ENCODE measurements at places on chromosomes 11 and 22.
A peak's percentile ranks its signal among the peaks of the same experiment; 100 is the strongest.

DNA sequence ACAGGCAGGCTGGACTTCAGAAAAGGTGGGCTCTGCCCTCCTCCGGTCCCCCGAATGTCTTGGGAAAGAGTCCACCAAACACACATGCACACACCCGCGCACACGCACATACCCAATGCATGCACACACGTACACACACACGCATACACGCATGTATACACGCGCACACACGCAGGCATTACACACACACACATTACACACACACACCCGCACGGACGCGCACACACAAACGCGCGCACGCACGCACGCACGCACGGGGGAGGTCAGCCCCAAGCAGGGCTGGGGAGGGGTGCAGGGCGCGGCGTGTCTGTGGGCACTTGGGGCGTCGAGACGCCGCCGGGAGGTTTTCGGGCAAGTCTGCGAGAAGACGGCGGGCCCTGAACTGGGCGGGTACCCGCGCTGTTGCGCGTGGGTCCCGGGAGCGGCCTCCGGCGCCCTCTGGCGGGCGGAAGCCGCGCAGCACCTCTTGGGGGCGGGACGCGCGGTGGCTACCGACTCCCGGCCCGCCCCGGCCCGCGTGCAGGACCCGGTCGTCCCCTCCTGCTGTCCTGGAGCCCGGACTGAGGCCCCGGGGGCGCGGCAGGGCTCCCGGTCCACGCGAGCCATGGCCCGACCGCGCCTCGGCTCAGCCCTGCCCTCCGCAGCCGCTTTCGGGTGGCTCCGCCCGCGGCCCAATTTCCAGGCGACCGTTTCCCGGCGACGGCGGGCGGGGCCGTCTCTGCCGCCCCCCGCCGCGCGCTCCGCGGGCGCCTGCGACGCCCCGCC, 3.6 kb downstream of the SEPTIN5 start:
- peak; percentile 46 for DNase-seq

GRCh38 chr11:7986768-7987559, at the start of gene EIF3F:
Gene EIF3F (plus strand): TSS chr11:7987337. CDS start chr11:7987353, 16 bp downstream.
- peak; percentile 100 for DNase-seq

GRCh38 chr11:46291441-46292150, 14.1 kb downstream of the CREB3L1 start:
- peak; percentile 92 for DNase-seq

DNA sequence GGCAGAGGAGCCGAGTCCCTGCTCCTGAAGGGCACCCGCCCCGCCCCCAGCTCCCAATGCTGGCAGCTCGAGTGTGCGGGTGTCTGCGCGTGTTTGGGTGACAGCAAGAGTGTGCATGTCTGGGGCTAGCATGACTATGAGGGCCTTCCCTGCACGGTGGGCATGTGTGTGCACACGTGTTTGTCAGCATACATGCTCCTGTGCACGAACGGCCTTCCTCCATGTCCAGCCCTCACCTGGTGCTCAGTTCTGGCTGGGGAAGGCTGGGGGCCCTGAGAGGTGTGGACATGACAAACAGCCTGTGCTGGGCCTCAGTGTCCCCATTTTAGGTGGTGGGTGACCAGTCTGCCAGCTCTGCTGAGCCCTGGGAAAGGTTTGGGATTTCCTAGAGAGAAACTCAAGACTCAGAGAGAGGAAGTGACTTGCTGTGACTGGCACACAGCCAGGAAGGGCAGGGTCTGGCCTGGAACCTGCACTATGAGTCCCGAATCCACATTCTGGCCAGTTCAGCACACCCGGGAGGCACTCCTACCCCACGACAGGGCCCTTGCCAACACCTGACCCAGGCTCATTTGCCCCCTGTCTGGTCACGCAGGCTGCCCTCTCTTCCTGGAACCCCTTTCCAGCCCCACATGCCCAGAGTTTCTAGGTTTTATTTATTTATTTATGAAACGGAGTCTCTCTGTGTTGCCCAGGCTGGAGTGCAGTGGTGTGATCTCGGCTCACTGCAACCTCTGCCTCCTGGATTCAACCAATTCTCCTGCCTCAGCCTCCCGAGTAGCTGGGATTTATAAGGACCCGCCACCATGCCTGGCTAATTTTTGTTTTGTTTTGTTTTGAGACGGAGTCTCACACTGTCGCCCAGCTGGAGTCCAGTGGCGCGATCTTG, 3.3 kb upstream of the SHISA8 start:
- DNase-seq: peak; percentile 13

GRCh38 chr11:2192435-2192834, 20.8 kb upstream of the TH start:
- DNase-seq: no peak

DNA sequence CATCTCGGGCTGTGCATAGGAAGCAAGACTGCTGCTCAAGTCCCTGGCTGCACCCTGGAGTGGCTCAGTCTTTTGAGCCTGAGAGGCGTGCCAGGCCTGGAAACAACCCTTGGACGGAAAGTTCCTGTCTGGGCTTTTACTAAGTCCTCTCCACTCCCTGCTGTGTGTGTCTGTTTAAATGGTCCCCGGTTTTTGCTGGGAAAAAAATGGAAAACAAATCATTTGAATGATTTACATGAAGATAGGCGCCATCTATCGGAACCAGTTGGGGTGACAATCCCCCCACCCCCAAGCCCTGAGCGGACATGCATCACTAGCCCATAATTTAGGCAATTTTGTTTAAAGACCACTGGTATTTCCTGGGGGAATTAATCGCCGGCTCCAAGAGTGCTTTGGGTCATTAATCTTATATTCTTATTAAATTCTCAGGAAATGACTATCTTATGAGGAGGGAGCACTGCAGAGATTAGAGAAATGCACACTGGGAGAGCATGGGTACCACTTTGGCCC, 2.7 kb upstream of the GAB2 start:
- DNase-seq: peak; percentile 78

DNA sequence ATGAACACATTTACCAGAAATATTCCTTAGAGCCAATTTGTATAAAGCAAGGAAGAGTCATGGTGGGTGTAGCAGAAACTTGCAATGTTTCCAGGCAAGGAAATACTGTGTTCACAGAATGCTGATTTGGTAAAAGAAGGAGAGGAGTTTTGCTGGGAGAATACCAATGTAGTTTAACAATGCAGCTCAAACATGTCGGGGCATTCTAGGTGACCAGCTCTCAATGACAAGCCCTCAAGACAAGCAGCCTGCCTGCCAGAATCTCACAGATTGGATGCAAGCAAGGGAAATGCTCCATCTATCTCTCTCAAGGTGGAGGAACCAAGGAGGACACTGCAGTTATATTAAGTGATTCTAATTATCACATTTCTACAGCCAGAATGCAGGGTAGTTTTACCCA, 190.4 kb downstream of the MAML2 start:
- DNase-seq: no peak

GRCh38 chr22:17862646-17863181, 88.4 kb upstream of the BID start:
- DNase-seq: no peak

- no peak for DNase-seq
These were observed 102.1 kb downstream of the NECTIN1 start for GRCh38 chr11:119626871-119627270.

GRCh38 chr11:60367009-60367408, 11.3 kb upstream of the MS4A7 start:
- DNase-seq: no peak

GRCh38 chr22:43228863-43229262, 41.9 kb upstream of the TTLL12 start:
- no peak for DNase-seq

GRCh38 chr11:77121096-77121640, 6.9 kb upstream of the MYO7A start:
- DNase-seq: no peak

DNA sequence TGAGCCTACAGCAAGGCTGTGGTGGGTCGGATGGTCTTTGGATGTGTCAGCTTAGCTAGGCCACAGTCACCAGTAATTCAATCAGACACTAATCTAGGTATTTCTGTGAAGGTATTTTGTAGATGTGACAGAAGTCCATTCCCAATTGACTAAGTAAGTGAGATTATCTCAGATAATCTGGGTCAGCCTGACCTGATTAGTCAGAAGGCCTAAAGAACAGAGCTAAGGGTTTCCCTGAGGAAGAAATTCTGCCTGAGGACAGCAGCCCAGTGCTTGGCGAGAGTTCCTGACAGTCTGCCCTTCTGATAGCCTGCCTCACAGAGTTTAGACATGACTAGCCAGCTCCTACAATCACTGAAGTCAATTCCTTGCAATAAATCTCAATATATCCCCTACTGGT, 28.7 kb downstream of the GUCD1 start:
- DNase-seq: no peak

- DNase-seq: no peak
These were observed 75.6 kb upstream of the TEAD1 start for GRCh38 chr11:12598330-12599256.

GRCh38 chr11:2774173-2775082, 74.6 kb upstream of the KCNQ1OT1 start:
- no peak for DNase-seq

DNA sequence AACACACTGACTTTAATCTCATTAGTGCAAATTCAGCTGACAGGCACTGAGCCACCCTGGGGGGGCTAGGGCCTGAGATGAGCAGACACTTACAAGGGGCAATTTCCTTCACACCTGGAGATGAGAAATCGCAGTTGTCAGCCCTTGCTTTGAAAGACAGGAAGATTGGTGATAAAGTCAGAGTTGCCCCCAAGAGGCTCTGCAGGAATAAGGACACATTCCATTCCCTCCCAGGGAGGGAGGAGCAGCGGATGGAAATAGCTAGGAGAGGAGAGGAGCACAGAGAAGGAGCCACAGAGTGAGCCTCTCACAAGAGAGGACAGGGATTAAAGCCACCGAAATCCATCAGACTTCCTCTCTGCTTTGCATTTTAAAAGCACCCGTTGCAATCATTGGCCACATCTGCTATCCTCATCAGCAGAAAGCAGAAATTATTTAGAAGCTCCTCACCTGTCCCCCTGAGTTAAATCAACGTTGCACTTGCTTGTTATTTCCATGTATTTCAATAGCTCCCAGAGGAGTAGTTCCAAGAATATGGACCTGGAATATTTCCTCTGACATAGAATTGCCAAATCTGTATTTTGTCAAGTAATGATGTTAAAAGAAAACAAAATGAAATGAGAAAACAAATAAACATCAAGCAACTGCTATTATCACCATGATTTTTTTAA, 213.7 kb downstream of the BARX2 start:
- no peak for DNase-seq

- no peak for DNase-seq
These were observed 23.1 kb downstream of the TAB1 start for GRCh38 chr22:39422721-39423120.

DNA sequence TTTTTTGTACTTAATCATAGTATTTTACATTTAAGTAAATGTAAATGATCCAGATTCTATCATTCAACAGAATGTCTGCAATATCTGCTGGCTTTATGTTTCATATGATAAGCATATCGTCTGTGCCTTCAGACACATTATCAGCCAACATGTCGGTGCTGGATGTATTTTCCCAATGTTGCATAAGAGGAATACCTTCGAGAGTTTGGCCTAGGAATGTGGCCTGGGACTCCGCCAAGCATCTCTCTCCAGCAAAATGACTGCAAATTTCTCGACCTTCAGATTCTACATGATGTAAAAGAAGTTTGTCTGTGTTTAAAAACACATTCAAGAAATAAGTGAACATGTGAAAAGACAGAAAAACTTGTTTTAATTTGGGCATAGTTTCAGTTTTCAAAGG, 6.9 kb downstream of the BDNF start:
- DNase-seq: no peak

DNA sequence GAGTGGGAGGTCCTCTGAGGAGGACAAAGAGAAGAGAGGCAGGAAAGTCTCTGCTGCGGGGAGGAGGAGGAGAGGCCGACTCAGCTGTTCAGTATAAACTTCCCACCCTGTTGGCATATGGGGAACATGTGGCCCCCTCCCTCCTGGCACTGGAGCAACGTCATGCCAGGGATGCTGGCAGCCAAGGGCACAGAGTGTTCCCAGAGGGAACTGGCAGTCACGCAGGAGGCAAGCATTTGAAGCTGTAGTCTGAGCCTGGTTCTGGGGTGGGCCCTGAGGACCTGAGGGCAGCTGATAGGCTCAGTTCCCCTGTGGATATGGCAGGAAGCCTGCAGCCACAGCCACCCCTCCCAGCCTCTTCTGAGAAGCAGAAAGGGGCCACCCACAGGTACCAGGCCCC, 67.1 kb upstream of the TSPAN18 start:
- DNase-seq: no peak

- DNase-seq: no peak
These were observed 17.9 kb downstream of the BRSK2 start for GRCh38 chr11:1407668-1408067.

DNA sequence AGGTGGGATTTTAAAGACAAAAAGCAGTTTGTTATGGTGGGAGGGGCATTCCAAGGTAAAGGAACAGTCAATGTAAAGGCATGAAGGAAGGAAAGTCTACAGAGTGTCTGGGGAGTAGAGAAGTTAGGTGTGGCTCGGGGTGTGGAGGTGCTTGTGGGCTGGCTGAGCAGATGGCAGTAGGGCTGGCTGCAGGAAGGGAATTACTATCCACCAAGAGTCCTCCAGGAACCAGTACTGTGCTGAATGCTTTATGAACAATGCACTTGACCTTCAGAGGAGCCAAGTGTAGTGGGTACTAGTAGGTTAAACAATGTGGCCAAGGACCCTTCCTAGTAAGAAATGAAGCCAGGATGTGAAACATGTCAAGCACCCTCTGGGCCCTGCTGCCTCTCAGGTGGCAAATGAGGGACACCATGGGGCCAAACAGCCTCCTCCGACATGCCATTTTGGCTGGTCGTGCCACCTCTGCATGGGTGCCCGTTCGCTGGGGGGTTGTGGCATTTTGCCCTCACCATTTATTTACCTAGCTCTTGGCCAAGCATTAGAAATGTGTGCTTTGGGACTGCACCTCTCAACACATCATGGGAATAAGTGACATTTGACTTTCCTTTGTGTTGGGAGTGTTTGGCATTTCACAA, 123.6 kb upstream of the TENM4 start:
- no peak for DNase-seq

- no peak for DNase-seq
These were observed 31.9 kb downstream of the RASSF10 start for GRCh38 chr11:13040969-13041561.

DNA sequence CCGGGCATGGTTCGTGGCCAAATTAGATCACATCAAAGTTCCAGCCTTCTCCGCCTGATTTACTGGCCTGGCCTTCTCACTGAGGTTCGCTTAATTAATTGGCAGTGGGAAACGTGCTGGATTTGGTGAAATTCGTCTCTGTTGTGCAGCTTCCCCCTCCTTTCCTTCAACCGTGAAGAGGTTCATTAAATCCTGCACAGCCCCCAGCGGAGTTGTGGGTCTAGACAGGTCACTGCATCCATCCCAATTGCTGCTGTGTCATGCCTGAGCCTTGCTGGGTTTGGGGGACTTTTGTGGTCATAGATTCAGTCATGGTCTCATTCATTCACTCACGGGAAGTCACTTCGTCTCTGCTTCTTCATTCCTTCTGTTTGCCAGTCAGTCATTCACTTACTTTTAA, 90.0 kb downstream of the INSC start:
- no peak for DNase-seq

Measured in HCEC 1CT (cell line).